ENCODE measurements at places on chromosomes 12 and 14.

GRCh38 chr14:100778951-100779690, 46.8 kb upstream of the MEG3 start:
- no peak for DNase-seq

- DNase-seq = no peak
Measured at GRCh38 chr14:21965042-21965441, 291.4 kb upstream of the OR4E1 start.

DNA sequence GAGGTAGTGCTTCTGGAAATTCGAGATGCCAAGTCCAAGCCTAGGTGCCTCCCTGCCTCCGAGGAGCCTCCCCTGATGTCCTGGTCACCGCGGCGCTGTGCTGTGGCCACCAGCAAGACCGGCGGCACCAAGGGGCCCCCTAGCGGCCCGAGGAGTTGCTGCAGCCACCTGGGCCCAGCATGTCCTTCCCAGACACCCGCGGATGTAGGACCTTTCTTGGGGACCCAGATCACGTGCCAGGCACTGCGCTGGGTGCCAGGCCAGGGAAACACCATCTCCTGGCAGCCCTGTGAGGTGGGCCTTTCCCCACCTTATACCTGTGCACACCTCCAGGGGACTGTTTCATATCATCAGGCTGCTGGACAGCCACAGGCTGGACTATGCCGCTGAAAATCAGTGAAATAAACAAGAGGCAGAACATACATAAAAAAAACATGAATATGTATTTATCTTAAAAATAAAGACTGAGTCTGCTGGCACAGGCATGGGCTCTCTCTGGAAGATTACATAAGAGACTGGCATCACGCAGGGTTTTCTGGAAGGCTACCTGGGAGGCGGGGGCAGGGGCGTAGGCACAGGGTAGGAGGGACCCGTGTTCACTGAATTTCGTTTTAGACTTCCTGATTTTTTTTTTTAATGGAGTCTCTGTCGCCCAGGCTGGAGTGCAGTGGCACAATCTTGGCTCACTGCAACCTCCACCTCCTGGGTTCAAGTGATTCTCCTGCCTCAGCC, 15.9 kb upstream of the HHIPL1 start:
- DNase-seq = no peak

GRCh38 chr12:102522768-102523167, 42.4 kb upstream of the IGF1 start:
- no peak for DNase-seq

GRCh38 chr14:77256694-77257093, 14.3 kb downstream of the NGB start:
- DNase-seq = no peak

DNA sequence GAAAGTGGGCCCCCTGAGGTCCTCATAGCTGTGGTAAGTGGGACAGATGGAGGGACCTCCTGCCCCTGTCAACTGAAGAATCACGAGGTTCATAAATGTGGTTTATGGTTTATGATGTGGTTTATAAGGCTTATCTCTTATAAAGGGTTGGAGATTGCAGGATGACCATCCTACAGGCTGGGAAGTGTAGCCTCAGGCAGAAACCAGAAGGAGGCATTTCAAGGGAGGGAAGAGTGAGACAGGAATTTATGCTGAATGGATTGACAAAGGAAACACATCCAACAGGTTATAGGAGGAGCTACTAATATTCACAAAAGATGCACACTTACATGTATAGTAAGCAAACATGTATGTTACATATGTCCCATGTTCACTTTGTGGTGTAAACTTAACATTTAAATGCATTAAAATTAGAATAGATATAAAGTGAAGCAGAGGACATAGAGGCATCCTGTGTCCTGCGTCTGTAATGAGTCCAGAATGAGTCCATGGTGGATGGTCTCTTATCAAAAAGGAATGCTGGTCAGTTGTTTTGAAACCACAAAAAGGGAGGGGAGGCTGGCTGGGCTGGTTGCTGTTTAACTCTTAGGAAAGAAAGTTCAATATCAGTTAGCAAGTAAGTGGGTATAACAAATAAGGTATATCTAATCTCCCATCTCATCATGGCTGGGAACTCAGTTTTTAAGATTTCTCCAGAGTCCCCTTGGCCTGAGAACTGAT, 149.0 kb upstream of the RMST start:
- no peak for DNase-seq

- no peak for DNase-seq
Measured at GRCh38 chr12:47825173-47825639, 5.5 kb upstream of the HDAC7 start.

DNA sequence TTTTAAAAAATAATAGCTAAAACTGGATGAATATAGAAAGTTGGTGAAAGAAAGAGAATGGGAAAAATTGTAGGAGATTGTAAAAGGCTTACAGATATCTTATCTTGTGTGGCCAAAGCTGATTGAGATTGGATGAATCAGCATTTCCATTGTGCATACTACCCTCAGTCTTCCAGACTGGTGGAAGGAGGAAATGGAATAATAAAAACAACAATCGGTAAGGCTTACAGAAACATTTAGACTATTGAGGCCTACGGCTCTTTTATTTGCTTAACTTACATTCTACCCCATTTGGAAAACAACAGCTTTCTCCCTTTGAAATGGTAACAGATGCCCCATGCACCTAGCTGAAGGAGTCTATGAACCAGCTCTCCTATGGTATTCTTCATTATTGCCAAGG, 129.8 kb downstream of the PTPRB start:
- DNase-seq = no peak
